IMR-90 (cell line): ENCODE measurements at places on chromosomes 5 and 9.

- peak overlapping the region; percentile 96 for H3K4me3 ChIP-seq
- peak overlapping the region; percentile 95 for H3K27ac ChIP-seq
- H3K36me3 ChIP-seq, result peaks cover 20% of the 10 kb centered on the region; the same call in 1 of the 2 replicates
- H3K4me1 ChIP-seq, result peaks cover 35% of the 10 kb centered on the region
- peak; percentile 36 for DNase-seq
Observed at GRCh38 chr9:136328622-136329041, 1.3 kb downstream of the GPSM1 start.

DNA sequence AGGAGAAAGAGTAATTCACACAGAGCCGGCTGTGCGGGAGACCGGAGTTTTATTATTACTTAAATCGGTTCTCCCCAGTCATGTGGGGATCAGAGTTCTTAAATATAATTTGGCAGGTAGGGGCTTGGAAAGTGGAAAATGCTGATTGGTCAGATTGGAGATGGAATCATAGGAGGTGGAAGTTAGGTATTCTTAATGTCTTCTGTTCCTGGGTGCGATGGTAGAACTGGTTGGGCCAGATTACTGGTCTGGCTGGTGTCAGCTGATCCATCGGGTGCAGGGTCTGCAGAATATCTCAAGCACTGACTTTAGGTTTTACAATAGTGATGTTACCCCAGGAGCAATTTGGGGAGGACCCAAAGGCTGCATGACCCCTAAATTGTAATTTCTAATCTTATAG lies 4.6 kb upstream of the CERCAM start:
- peaks cover 25% of the 10 kb centered on the region for H3K27me3 ChIP-seq
- peaks cover 5% of the 10 kb centered on the region for H3K4me1 ChIP-seq
- no peak for DNase-seq
- H3K36me3 ChIP-seq, result no peaks in the 10 kb centered on the region
- no peak overlapping the region for H3K4me3 ChIP-seq

- no peak for DNase-seq
- H3K4me1 ChIP-seq, result no peaks in the 10 kb centered on the region; the same call in 1 of the 2 replicates
- H3K4me3 ChIP-seq, result no peak overlapping the region
- peaks cover 4% of the 10 kb centered on the region; the same call in 1 of the 2 replicates for H3K36me3 ChIP-seq
- H3K27ac ChIP-seq, result no peak overlapping the region
Observed at GRCh38 chr5:111132076-111132475, 39.9 kb downstream of the WDR36 start.

- no peak overlapping the region for H3K4me3 ChIP-seq
- DNase-seq, result no peak
- H3K36me3 ChIP-seq, result peaks cover 2% of the 10 kb centered on the region
- peaks cover 9% of the 10 kb centered on the region for H3K4me1 ChIP-seq
Observed at GRCh38 chr9:89114741-89115140, 63.9 kb downstream of the SHC3 start.

DNA sequence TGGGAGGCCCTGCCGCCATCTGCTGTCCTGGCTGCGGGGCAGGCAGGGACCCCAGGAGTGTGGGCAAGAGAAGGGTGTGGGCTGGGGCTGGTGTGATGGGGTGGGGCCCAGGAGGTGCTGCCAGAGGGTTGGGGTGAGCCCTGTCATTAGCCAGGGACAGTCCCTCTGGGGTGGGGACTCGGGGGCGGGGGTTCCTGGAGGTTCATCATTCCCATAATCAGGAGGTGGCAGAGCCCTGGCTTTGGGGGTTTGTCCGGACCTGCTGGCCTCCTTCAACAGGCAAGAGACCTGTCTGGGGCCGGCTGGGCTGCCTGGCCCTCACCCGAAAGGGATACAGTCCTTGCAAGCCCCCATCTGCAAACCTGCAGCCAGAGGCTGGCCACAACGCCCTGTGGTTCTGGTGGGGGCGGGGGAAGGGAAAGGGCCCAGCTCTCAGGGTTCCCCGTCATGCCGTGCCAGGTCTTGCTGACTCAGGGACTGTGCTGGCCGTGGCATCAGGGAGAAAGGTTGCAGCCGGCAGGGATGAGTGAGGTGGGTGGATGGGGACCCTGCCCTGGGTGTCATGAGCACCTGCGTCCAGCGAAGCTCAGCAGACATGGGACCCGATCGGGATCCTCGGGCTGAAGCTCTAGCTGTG lies 65.2 kb downstream of the MRPL36 start:
- no peak overlapping the region for H3K27ac ChIP-seq
- DNase-seq, result no peak
- H3K4me3 ChIP-seq, result no peak overlapping the region
- no peaks in the 10 kb centered on the region; the same call in 1 of the 2 replicates for H3K27me3 ChIP-seq

DNA sequence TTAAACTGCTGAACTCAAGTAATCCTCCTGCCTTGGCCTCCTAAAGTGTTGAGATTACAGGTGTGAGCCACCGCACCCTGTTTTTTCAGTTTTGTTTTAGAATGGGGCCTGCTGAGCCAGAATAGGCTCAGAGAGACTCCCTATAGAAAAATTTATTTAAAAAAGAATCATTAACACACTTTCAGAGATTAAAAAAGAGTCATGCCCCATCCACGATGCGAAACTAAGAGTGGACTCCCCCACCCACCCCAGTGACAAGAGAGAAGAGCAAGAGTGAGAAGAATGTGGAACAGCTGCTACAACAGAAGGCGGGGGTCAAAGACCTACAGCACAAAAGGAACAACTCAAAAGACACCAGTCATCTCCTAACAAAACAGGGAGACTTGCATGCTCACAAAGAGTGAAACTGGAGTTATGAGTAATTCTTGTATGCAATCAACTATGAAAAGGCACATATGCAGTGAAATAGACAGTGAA lies 47.2 kb downstream of the GLDC start:
- peak; percentile 29 for DNase-seq
- H3K4me1 ChIP-seq, result no peaks in the 10 kb centered on the region
- H3K36me3 ChIP-seq, result no peaks in the 10 kb centered on the region
- H3K4me3 ChIP-seq, result no peak overlapping the region
- peak overlapping the region; percentile 28; the same call in 1 of the 2 replicates for H3K27ac ChIP-seq
- no peaks in the 10 kb centered on the region for H3K27me3 ChIP-seq

- H3K4me3 ChIP-seq, result no peak overlapping the region
- H3K36me3 ChIP-seq, result peaks cover 29% of the 10 kb centered on the region
- no peaks in the 10 kb centered on the region for H3K27me3 ChIP-seq
- H3K27ac ChIP-seq, result no peak overlapping the region; the same call in 1 of the 2 replicates
- peaks cover 12% of the 10 kb centered on the region for H3K4me1 ChIP-seq
- DNase-seq, result no peak
Observed at GRCh38 chr5:149514512-149514911, 36.7 kb downstream of the CSNK1A1 start.

DNA sequence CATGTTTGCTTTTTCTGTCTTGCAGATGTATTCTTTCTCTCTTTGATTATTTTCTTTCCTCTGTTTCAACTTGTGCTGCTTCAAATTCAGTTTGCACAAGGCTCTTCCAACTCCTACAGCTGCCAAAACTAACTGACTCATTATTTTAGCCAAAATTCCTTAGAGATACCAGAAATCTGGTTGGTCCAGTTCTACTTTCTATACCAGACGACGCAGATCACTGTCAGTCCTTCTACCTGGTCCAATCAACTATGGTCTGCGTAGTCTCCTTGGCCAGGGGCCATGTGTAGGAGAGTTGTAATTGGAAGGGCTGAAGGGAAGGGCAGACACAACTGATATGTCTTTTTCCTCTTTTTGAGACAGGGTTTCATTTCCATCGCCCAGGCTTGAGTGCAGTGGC lies 51.9 kb upstream of the JAK2 start:
- no peaks in the 10 kb centered on the region; the same call in 1 of the 2 replicates for H3K27me3 ChIP-seq
- no peak overlapping the region for H3K27ac ChIP-seq

DNA sequence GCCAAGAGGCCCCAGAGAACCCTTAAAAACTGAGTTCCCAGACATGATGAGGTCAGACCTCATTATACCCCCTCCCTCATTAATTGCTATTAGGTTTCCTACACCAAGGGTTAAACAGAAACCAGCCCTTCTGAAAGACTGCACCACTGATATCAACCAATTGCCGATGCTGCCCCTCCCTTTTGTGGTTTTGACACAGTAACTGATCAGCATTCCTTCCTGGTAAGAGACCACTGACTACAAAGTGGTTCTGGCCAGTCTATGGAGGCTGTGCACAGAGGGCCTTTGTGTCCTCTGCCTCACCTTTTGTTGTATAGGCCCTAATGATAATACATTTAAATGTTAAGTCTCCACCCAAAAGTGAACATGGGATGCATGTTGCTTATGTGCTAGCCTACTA lies 201.5 kb downstream of the FRMD3 start:
- no peaks in the 10 kb centered on the region for H3K36me3 ChIP-seq
- H3K27me3 ChIP-seq, result no peaks in the 10 kb centered on the region
- no peak for DNase-seq
- H3K4me1 ChIP-seq, result no peaks in the 10 kb centered on the region

GRCh38 chr5:89095341-89095740 lies 212.4 kb upstream of the MEF2C start:
- H3K36me3 ChIP-seq, result no peaks in the 10 kb centered on the region
- no peak overlapping the region for H3K27ac ChIP-seq
- no peak overlapping the region for H3K4me3 ChIP-seq
- no peaks in the 10 kb centered on the region for H3K4me1 ChIP-seq

- H3K4me1 ChIP-seq, result peaks cover 3% of the 10 kb centered on the region
- no peak overlapping the region for H3K4me3 ChIP-seq
- no peaks in the 10 kb centered on the region for H3K36me3 ChIP-seq
- H3K27me3 ChIP-seq, result peaks cover 10% of the 10 kb centered on the region
Observed at GRCh38 chr9:97704345-97704677, 7.2 kb upstream of the XPA start.

GRCh38 chr5:109937951-109938350 lies 248.2 kb downstream of the MAN2A1 start:
- H3K36me3 ChIP-seq, result no peaks in the 10 kb centered on the region
- H3K27ac ChIP-seq, result no peak overlapping the region
- H3K27me3 ChIP-seq, result peaks cover 2% of the 10 kb centered on the region
- no peak overlapping the region for H3K4me3 ChIP-seq
